Neural progenitor cell (in vitro differentiated cells): ENCODE measurements at places on chromosomes 3 and 15.

DNA sequence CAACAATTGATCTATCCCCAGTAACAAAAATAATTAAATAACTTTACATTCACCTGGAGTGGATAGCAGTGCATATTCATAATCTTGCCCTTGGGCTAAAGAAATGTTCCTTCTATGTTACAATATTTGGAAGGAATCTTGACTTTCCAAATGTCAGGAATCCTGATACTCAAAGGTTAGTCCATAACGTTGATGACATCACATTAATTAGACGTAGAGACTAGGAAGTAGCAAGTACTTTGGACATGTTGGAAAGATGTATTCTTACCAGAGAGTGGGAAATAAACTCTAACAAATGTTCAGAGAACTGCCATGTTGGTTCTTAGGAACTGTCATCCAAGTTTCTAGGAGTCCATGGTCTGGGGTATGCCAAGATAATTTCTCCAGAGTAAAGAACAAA, 70.6 kb upstream of the SLC25A36 start:
- no peak for DNase-seq

DNA sequence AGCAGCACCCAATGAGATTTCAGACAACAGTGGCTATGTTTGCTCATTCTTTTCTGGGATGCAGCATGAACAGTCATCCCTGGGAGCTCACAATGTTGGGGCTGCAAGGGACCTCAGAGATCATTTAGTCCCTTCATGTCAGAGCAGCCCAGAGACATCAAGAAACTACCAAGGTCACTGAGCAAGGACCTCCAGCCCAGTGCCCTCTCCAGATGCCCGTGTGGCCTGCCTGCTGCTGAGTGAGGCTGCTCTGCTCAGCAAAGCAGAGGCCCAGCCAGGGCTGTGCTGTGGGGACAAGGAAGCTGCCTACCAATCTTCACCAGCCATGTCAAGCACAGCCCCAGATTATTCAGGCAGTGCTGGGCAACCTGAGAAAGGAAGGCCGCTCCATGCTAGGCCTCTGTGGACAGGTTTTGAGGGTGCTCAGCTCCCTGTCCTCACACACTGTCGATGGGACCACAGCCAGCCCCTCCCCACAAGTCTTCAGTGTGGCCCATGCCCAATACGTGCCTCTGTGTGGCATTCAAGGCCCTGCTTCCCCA, 99.7 kb downstream of the DAPK2 start:
- DNase-seq, result no peak

- DNase-seq, result no peak
Measured at GRCh38 chr3:78912687-78913086, 855.1 kb downstream of the ROBO1 start.

DNA sequence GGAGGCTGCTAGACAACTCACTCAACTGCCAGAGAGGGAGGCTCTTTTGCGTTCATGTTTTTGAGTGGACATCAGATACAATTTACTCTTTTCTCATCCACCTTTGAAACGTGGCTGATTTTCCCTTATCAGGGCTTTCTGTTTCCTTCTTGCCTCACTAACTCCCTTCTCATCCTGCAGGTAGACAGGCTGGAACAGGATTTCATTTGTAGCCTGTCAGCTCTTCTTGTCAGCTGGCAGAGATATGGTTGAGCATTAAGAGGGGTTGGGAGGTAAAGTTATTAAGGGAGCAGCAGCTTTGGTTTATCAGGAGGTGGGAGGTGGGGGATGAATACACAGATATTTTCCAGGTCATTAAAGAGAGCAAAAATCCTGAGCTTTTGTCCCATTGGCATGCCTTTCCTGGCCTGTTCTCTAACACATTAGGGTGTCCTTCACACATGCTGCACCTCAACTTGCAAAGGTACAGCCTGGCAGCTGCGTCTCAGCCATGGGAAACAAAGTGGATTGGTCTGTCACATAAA, 73.5 kb downstream of the PPM1L start:
- no peak for DNase-seq

GRCh38 chr3:40715551-40715950, 190.8 kb downstream of the ZNF621 start:
- DNase-seq, result no peak

GRCh38 chr3:40841570-40842109, 316.9 kb downstream of the ZNF621 start:
- DNase-seq, result no peak

DNA sequence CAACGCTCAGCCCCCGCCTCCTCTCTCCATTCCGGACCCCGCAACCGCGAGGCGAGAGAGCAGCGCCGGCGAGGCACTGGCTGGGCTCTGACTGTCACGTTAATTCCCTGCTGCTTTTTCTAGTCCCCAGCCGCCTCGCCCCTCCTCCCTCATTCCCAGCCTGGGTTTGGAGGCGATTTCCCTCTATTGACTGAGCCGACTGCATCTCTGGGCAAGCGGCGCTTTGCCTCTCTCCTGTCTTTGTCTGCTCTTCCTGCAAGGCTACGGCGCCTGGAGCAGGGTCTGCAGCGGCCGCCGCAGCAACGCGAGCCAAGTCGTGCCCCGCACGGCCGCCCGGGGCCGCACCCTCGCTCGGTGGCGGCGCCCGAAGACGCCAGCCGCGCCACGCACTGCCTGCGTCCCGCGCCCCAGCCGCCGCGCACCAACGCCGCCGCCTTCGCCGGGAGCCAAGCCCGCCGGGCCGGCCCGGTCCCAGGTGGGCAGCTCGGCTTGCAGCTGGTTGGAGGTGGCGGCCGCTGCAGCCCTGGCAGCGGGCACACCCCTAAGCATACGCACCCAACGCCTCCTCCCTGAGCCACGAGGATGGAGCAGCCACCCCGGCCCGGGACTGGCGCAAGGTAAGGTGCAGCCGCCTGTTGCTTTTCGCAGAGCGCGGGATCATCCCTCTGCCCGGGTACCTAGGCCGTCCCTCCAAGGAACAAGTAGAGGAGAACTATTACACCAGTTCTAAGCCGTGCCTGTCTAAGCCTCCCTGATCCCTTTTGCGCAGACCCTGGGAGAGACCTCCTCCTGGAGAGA, at the start of gene LRRC3B:
TSS of gene LRRC3B (plus strand) at position 152 of the 798 bp plus-strand sequence. CDS start 86,901 bp downstream, outside the sequence.
- peak; percentile 89 for DNase-seq

DNA sequence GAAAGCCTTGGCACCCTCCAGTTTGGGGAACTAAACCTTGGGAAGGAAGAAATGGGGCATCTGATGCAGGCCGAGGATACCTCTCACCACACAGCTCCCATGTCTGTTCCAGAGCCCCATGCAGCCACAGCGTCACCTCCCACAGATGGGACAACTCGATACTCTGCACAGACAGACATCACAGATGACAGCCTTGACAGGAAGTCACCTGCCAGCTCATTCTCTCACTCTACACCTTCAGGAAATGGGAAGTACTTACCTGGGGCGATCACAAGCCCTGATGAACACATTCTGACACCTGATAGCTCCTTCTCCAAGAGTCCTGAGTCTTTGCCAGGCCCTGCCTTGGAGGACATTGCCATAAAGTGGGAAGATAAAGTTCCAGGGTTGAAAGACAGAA, 7.7 kb downstream of the MAP1A start:
- DNase-seq, result no peak

- DNase-seq, result peak; percentile 78
Measured at GRCh38 chr3:191963182-191963581, 502.2 kb downstream of the PYDC2 start.

- DNase-seq, result peak; percentile 18
Measured at GRCh38 chr3:111961461-111962164, 17.2 kb upstream of the ABHD10 start.

DNA sequence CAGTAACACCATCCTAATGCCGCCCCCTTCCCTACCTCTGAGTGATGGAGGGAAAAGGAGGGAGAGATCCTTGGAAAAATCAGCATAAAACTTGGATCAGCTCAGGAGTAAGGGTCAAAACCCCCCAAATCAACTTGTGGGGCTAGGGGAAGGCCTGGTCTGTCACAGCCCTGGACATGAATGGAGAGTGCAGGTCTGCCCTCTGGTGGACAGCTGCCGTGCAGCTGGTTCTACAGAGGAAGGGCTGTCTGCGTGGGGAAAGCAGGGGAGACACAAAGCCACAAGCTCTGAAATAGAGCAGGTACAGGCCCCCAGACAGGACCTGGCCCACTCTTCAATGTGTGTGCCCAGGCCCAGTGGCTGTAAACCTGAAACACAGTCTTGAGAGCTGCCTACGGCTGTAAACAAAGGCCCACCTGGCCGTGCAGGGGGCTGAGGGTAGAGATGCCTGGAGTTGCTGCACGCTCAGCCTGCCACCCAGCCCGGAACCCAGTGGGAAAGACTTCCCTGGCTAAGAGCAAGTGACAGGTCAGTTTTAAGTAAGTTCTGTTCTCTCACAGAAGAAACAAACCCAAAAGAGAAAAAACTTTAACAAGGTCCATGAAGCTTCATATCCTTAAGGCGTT, 16.4 kb downstream of the CLK3 start:
- DNase-seq, result peak; percentile 72

- no peak for DNase-seq
Measured at GRCh38 chr3:53261712-53262111, 5.9 kb upstream of the TKT start.

DNA sequence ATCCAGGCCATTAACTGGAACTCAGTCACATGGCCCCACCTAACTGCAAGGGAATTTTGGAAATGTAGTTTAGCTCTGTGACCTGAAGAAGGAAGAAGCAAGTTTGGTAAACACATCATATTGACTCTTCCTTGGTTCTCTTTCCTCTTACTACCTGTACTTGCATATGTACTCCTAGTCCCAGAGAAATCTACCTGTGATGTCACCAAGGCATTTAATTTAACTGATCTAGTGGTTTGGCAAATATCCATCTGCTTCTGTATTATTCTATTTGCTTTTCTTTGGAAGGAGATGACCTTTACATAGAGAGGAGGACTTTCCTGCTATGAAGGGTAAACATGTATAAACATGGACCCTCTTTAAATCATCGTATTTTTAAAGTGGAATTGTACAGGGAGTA, 150.8 kb downstream of the TMEM108 start:
- DNase-seq, result no peak

GRCh38 chr15:56739964-56740640, 6.8 kb upstream of the ZNF280D start:
- no peak for DNase-seq

GRCh38 chr15:101651554-101652097, 555 bp downstream of the TM2D3 start:
- no peak for DNase-seq

GRCh38 chr3:16801698-16802097, 83.1 kb upstream of the PLCL2 start:
- DNase-seq, result no peak

GRCh38 chr15:96053781-96054428, 276.6 kb upstream of the NR2F2 start:
- DNase-seq, result peak; percentile 67

DNA sequence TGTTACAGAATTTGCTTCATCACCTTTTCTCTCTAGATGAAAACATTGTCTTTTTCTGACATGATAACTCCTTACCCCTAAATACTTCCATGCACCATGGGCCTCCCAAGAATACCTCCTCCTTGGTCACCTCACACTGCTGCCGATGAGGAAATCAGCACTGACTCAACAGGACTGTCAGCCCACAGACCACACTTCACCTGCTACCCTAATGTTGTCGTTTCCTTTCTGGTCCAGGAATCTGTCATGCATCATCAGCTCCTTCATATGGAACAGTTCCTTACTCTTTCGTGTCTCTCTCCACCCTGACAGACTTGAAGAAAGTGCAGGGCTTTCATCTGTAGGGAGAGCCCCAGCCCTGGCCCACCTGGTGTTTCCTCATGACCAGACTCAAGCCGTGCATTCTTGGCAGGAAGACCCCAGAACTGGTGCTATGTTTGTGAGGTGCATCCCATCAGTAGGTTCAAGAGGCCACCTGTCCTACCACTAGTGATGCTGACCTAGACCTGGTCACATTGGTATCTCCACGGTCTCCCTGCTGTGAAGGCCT, 41.1 kb upstream of the PLXNA1 start:
- no peak for DNase-seq
